RWPE1 (cell line): ENCODE measurements at places on chromosomes 16 and 17.

DNA sequence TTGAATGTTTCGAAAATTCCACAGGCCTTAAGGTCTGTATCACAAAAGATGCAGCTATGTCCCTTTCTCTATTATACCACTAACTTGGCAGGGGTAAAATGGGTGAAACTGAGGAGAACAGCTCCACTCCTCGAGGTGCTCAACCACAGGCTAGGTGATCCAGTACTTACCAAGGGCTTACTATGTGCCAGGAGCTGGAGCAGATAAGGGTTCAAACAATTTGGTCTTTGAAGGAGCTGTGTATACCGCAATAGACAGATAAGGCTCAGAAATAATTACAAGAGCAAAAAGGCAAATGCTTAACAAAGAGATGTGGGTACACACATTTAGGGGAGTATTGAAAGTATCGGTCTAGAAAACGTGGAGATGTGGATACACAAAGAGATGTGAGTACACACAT is 1.5 kb downstream of the XPO6 start:
- DNase-seq: no peak

DNA sequence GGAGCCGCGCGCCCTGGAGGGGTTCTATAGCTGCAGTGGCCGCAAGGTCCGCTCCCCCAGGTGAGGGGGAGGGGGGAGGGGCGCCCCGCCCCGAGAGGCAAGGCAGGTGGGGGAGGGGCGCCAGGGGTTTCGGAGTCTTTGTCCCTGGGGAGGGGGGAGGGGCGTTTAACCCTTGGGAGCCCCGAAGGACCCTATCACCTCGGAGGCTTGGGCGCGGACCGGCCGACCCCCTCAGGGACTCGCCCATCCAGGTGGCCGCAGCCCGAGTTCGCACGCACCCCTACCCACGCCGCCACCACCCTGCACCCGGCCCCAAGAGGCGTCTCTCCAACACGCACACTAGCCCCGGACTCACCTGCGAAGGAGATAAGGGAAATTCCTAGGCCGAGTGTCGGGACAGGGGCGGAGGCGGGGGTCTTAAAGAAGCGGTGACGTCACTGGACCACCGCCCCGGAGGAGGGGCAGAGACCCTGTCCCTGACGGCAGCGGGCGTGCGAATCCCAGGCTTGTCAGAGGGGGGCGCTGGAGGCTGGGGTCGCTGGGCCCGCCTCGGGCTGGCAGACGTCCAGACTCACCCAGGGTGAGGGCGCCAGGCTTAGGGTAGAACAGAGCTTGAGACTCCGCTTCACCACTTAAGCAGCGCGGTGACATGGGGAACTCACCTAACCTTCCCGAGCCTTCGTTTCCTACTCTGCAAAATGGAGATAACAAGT is at the start of gene CLDN6:
Gene CLDN6, minus strand, starts transcription at position 390 of the 713 bp plus-strand sequence. CDS start 2,162 bp downstream, outside the sequence.
- no peak for DNase-seq

- DNase-seq: no peak
These were observed 23.1 kb downstream of the B9D1 start for GRCh38 chr17:19339341-19339815.

DNA sequence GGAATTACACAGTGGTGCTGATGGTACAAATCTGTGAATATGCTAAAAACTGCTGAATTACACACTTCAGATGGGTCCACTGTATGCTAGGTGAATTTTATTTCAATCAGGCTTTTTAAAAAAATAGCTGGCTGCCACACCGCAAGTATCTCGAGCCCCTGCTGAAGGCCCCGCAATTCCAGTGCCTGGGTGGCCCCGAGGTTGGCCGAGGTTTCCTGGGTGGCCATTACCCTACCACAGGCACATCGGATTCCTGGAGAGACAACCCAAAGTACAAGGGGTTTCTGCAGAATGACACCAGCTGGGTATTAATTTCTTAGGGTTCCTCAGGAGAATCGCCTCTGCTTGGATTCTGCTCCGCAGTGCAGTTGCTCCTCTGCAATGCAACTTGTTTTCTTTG is 127.8 kb downstream of the C16orf95 start:
- no peak for DNase-seq
